ENCODE measurements at places on chromosomes 16 and 17.

DNA sequence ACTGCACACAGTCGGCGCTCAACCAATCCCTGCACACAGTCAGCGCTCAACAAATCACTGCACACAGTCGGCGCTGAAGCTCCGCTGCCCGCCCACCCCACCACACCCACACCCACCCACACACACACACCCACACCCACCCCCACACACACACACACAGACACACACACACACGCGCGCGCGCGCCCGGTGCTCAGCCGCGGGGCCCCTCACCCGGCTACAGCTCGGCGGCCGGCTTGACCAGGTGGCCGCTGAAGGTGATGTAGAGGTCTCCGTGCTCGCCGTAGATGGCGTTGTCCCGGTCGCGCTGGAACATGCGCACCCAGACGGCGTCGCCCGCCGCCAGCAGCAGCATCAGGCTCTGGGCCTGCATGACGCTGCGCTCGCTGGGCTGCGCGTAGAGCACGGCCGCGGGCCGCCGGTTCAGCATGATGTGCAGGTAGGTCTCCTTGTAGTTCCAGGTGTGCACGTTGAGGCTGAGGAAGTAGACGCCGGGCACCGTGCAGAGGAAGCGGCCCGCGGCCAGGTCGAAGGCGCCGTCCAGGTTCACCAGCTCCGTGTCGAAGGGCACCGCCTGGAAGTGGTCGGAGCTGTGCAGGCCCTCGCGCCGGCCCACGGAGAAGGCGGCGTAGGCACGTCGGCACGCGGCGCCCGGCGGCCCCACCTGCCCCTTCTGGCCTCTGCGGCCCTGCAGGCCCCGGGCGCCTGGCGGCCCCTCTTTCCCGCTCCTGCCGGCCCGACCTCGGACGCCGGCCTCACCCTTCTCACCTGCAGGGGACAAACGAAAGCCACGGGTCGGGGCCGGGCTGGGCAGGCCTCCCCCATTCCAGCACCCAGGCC is 2.5 kb downstream of the C1QTNF8 start:
- DNase-seq = no peak

DNA sequence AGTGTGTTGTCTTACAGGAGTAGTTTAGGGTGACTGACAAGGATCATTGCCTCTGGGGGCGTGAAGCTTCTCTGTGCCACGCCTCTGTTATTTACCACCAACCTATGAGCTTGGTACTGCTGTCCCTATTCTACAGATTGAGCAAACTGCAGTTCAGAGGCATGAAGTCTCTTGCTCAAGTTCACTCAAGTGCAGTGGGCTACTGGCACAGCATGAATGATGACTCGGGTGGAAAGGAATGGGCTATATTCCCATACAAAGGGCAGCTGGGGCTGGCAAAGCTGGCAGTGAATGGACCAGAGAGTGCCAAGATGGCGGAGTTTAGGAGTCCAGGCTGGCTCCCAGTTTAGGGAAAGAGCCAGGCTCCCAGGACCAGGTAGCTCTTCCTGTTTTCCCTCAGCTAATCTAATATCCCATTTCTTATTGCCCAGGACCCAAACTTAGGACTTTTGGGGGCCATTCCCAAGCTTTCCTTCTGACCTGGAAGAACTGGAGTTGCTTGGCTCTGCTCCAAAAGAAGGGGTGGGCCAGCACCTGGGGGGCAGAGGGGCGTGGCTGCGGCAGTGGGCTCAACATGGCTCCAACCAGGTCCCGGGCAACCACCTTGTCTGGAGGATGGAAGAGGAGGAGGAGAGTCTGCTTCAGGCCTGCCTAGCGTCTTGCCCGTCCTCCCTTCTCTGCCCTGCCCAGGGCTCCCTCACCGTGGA is 12.9 kb downstream of the PLK1 start:
- DNase-seq = no peak

DNA sequence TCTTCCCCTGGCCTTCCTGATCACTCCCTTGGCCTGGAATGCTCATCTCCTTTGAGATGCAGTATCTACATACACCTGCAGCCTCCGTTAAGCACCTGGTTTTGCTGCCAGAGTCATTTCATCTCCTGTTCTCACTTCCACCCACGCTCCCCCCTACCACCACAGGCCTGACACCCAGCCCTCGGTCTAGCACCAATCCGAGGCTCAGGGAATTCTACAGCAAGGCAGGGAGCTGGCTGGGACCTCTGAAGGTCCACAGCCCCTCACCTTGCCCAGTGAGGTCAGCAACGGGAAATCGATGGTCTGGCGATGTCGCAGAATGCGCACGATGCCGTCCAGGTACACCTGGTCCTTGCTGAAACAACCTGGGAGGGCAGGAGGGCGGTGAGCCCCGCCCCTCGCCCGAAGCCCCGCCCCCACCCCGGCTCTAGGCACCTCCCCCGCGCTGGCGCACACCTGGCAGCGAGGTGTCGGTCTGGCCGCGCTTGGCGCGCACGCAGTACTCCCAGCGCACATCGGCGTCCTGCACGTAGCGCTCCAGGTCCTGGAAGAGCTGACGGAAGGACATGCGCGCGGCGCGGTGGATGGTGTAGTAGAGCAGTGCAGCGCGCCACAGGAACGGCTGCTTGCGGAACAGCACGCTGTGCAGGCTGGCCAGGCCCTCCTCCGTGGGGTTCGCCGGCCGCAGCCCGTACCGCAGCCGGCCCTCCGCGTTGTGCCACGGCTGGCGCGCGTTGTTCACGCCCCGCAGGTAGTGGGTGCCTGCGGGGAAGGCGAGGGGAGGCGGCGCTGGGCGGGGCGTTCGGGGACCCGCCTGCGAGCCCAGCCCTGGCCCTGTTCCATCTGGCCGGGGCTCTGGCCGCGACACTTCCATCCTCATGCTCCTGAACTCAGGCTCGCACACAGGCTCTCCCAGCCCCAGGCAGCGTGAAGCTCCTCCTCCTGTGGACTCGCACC is 5.7 kb downstream of the MATCAP1 start:
- DNase-seq = peak; percentile 77

GRCh38 chr17:36944553-36944952 is 4.2 kb upstream of the AATF start:
- no peak for DNase-seq

- DNase-seq = peak; percentile 15
Measured at GRCh38 chr17:67020293-67020766, 24.0 kb upstream of the CACNG1 start.

DNA sequence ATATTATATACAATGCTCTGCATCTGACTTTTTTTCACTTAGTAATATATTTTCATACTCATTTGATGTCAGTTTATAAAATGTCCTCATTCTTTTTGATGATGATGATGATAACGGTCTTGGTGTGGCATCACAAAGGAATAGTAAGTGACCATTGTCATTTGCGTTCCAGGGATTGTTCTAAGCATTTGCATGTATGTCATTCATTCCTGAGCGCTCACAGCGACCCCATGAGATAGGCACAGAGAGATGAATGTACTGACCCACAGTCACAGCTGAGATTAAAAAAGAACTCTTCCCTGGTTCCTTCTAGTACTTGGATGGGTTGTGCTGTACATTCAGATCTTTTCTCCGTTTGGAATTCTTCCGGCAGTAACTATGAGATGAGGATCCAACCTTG is 21.2 kb upstream of the MSI2 start:
- no peak for DNase-seq

DNA sequence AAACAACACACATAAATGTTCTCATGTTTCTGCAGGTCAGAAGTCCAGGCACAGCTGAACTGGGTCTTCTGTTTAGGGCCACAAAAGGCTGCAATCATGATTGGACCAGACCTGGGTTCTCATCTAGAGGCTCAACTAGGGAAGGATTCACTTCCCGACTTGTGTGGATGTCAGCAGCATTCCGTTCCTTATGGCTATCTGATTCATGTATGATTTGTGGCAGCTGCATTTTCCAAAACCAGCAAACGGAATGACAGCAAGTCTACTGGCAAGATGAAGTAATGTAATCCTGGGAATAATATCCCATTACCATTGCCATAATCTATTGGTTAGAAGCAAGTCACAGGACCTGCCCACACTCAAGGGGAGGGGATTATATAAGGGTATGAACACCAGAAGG is 22.1 kb downstream of the CEP112 start:
- no peak for DNase-seq

DNA sequence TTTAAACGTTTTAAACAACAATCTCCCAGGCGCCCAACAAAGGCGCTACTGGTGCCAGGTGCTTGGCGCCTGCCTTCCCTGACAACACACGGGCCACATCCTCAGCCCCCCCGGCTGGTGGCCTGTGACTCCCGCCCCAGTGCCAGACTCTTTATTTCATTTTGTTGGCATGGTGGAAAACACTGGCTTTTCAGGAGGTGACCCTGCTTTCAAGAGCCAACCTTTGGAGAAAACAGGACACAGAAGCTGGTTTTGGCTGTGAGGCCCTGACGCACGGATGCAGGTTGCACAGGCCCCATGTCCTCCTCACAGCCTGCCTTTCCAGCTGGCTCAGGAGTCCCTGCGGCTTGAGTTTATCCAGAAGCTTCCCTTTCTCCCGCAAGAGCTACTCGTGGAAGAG is 100.0 kb downstream of the METRNL start:
- peak; percentile 42 for DNase-seq

GRCh38 chr16:72956124-72957064 is 91.5 kb downstream of the ZFHX3 start:
- no peak for DNase-seq

GRCh38 chr16:50611332-50611934 is 63.2 kb downstream of the NKD1 start:
- DNase-seq = no peak

- DNase-seq = no peak
Measured at GRCh38 chr16:17147942-17148341, 322.8 kb downstream of the XYLT1 start.

DNA sequence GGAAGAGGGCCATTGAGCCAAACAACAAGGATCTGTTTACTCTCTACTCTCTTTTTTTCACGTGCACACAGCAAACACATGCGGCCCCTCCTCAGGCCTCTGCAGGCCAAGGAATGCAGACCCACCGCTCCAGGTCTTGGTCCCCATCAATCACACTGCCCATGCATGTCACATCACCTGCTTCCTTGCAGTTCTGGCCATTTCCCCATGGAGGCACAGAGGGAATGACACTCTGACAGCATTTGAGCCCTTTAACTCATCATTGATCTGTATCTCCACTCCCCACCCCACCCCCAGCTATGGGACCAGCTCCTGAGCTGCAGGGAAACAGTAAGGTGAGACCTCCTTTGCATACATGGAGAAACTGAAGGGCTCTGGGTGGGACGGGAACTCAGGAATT is 45.9 kb upstream of the MEIOC start:
- no peak for DNase-seq

DNA sequence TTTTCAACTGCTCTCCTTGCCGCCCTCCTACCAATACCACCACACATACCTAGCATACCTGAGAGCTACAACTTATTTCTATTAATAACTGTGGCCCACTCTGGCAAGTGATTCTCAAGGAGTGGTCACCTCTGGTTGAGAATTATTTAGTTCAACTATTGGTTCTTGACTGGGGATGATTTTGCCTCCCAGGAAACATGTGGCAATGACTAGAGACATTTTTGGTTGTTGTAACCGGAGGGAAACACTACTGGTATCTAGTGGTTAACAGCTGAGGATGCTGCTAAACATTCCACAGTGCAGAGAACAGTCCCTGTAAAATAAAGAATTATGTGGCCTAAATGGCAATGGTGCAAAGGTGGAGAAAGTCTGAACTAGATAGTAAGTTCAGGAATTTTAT is 96.7 kb downstream of the TRIM37 start:
- DNase-seq = no peak

GRCh38 chr17:34716291-34716690 is 136.9 kb downstream of the TMEM132E start:
- DNase-seq = no peak

DNA sequence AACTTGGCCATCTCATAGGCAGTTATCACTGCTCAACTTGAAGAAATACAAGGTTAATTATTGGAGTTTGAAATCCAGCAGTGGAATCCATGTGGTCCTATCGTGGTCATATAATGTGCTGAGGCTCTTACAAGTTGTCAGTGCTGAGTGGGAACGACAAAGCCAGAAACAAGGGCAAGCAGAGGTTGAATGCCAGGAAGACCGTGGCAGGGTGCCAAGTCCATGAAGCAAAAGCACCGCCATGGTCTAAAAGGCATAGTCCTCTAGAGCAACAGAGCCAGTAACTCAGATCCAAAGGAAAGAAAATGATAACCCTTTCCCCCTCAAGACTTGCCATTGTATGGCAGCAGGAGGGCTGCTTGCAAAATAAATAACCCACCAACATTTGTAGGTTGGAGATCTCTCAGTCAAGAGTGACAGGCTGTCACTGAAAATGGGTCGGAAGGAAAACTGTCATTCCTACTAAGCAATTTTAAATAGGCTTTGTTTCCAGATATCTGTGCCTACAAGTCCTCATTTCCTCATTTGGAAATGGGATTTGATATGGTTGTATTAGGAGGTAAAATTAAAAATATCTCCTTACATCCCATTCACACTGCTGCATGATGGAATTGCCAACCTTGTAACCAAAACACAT is 36.4 kb upstream of the HSBP1 start:
- no peak for DNase-seq

DNA sequence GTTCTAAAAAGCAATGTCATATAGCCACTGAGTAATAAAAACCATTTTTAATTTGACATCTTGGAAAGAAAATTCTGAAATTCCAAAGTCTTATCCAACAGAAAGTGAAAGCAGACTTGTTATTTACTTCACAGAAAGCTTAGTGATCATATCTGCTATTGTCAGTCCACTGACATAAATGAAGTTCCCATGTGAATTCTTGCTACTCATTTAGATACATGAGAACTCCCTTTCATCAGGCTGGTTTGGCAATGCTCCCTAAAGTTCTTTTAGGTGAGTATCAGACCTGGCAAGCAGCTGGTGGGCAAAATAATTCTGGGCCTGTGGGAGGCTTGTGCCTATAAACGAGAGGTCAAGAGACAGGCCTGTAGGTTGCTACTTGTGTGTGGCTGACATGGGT is 23.4 kb downstream of the NME2 start:
- DNase-seq = no peak

GRCh38 chr17:57868910-57869616 is 19.2 kb upstream of the MRPS23 start:
- no peak for DNase-seq

DNA sequence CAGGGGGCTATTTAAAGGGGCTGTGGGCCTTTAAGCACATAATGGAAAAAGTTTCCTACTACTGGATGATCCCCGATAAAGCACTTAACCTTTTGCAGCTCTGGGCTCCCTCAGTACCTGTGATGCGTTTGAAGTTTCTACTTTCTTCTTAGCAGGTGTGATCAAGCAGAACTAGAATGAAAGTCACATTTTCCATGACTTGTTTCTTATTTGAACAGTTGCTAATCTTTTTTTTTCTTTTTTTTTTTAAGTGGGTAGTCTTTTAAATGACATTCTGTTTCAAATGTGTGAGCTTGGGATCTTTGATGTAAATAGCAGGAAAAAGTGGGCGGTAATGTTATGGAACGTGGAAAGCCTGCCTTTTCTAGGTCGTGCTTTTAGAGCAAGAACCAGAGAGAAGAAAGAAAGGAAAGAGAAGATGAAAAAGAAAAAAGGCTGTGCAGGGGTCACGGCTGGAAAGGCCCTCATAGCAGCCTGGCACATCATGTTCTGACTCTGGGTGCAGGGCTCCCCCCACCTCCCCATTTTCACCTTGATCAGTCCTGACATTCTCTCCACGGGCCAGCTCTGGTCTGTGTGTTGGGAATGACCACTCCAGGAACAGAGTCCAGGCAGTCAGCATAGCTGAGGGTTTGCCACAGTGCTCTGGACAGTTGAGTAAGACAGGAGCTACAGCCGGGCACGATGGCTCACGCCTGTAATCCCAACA is 150.6 kb downstream of the CLEC16A start:
- DNase-seq = no peak
